ENCODE measurements at places on chromosomes 3 and 15.

DNA sequence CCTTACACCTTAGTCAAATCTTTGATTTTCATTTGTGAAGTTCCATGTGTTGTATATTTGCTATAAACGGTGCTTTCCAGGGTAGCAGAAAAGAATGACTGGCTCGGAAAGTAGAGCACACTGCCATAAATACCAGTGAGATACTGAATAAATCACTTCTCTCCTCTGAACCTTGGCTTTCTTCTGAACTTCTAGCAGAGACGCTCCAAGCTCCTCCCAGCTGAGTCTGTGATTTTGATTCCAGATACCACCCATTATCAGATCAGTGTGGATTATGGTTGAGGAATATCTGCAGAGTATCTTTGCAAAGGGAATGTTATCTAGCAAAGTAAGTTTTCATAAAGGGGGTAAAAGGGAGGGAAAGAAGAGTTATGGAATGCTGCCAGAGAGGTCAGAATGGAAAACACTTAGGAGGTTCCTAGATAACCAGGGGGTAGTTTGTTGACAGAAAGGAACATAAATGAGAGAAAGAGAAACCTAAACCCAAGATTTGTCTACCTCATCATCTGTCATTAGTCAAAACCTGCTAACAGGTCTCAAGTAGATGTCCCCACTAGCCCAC, 98.5 kb upstream of the PSMD6 start:
- DNase-seq: no peak

DNA sequence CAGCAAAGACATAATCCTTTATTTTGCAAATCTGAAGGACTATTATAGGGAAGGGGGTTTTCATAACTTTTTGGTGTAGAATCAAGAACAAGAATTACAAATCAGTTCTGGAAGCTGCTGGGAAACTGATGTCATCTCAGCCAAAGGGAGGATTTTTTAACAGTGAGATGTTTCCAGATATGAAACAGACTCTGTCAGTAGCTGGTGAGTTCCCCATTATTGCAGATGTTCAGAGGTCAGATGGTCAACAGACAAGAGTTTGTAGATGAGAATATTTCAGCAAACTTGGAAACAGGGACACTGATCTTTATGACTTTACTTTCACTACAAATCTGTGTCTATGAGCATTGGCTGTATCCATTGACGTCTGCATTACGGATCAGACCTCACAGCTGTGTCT, 71.9 kb upstream of the LPP start:
- DNase-seq: no peak

GRCh38 chr3:122088531-122088930, 33.4 kb downstream of the CD86 start:
- no peak for DNase-seq

DNA sequence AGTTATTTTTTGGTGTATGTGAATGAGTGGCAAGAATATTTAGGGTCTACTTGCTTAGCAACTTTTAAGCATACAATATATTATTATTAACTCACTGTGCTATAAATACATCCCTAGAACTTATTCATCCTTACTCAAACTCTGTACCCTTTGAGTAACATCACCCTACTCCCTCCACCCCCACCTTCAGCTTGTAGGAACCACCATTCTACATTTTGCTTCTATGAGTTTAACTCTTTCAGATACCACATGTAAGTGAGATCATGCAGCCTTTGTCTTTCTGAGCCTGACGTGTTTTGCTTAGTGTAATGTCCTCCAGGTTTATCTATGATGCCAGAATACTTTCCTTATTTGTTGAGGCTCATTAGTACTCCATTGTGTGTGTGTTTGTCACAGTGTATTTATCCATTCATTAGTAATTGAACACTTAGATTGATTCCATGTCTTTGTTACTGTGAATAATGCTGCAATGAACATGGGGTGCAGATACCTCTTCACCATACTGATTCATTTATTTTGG, 526.9 kb downstream of the PYDC2 start:
- DNase-seq: no peak

DNA sequence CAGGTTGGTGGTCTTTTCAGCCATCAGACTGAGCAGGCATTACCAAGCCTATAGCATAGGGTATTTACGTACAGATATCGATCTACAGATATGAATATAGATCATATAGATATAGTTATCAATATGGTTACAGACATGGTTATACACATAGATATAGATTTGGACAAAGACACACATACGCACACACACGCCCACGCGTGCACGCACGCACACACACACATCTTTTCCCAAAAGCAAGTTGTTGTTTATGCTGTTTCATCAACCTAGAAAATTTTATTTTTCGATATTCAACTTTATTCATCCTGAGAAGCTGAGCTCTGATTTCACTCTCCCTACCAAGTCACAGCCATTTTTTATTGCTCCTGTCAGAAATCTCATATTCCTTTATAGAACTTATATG, 309.1 kb downstream of the NLGN1 start:
- DNase-seq: no peak

- DNase-seq: no peak
These were observed at the start of gene ZNF385D for GRCh38 chr3:21750831-21751391. Gene ZNF385D, minus strand, starts transcription at chr3:21751210. Its CDS starts 294 bp downstream, at chr3:21750916.

DNA sequence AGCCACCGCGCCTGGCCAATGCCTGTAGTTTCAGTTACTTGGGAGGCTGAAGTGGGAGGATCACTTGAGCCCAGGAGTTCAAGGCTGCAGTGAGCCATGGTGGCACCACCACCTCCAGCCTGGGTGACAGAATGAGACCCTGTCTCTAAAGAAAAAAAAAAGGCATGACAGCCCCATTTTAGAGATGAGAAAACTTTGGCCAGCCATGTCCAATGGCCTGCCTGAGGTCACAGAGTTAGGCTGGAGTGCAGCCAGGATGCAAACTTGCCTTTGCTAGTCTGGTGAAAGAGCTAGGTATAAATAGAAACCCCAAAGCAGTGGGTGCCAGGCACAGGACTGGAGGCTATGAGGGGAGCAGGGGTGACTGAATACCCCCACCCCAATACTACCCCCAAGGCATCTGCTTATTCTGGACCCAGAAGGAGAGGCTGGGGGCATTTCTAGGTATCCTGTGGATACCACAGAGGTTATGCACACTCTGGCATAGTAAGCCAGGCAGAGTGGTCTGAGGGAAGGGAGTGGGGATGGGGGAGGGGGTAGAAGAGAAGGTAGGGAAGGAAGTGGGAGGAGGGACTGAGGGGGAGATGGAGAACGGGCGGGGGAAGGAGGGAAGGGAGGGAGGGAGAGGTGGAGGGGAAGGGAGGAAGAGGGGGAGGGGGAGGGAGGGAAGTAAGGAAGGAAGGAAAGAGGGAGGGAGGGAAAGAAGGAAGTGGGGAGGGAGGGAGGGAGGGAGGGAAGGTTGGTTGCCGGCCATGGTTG, 16.2 kb upstream of the C15orf39 start:
- DNase-seq: no peak

GRCh38 chr15:50390554-50391264, 33.5 kb upstream of the USP8 start:
- DNase-seq: no peak

DNA sequence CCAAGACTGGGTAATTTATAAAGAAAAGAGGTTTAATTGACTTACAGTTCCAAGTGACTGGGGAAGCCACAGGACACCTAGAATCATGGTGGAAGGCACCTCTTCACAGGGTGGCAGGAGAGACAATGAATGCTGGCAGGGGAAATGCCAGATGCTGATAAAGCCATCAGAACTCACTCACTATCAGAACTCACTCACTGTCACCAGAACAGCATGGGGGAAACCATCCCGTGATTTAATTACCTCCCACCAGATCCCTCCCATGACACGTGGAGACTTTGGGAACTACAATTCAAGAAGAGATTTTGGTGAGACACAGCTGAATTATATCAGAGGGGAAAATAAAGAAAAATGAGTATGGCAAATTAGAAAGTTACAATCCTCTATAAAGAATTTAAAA, 310.9 kb downstream of the BCHE start:
- DNase-seq: no peak

DNA sequence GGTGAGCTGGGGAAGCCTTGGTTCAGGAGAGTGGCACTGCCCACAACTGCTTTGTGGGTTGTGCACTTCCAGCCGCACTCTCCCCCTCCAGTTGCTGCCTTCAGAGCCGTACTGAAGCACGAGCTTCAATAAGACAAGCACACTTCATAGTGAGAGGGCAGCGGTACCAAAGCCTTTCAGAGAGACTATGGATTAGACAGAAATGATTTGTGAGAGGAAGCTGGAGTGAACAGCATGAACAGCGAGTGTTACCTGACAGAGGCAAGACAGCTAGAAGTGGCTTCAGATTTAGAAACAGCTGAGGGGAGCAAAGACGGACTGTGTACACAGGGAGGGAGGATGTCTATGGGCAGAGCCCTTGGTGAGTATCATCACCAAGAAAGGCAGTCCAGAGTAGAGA, 31.1 kb downstream of the HCLS1 start:
- DNase-seq: no peak

DNA sequence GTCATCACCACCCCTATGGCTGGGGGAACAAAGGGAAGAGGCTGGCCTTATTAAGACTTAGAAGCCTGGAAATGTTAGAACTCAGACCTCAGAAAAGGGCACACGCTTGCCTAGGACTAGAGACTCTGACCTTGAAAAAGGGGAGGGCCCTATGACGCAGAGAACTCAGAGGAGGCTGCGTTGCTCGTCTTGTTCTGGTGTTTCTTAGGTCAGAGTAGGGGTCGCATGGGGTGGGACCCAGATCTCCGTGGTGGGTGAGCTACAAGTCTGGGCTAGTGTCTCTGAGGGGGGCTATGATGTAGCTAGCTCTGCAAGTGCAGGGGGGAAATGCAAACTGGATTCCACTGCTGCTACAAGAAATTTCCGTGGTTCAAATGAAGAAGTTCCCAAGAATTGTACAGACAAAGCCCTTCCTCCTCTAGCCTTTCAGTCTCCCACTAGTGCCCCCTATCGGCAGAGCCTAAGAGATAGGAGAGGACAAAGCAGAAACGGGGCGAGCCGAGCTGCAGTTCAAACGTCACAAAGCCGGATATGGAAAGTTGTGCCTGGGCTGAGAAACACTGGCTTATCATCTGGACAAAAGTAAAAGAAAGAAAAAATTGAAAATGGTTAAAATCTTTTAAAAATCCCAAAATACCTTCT, 392.9 kb upstream of the ROBO2 start:
- DNase-seq: no peak

GRCh38 chr3:127172781-127173515, 20.0 kb upstream of the PRR23E start:
- DNase-seq: no peak

- no peak for DNase-seq
These were observed 60.5 kb upstream of the CTDSPL2 start for GRCh38 chr15:44366971-44367370.

- no peak for DNase-seq
These were observed 756 bp upstream of the RMDN3 start for GRCh38 chr15:40755812-40756208.

- DNase-seq: no peak
These were observed 48.4 kb upstream of the SEC22A start for GRCh38 chr3:123153125-123154019.

DNA sequence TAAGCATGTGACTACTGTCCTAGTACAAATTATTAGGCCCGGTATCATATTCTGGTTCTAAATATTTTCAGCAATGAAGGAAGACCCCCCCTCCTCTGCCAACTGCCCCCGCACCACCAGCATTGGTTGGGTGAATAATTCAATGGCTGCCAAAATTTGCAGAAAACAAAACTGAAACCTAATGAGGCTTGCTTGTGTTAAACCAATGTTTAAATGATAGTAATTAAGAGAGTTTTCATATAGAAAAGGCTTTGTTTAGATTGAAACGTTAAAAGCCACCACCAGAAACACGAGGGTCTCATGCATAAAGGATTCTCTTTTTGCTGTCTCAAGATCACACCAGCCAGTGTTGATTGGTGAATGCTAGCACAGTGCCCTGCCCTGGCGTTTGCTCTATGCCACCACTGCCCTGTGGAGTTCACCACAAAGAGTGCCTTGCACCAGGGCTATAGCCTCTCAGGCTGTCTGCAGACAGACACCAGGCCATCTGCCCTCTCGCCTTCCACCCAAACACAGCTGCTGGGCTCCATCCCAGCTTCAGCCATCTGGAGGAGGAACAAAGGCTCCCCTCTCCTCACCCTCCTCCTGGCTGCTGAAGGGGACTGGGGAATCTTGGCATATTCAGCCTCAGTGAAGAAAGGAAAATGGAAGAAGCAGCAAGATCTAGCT, 200.3 kb upstream of the PFN2 start:
- DNase-seq: no peak

- no peak for DNase-seq
These were observed 77.3 kb upstream of the MAGI1 start for GRCh38 chr3:66115858-66116654.

DNA sequence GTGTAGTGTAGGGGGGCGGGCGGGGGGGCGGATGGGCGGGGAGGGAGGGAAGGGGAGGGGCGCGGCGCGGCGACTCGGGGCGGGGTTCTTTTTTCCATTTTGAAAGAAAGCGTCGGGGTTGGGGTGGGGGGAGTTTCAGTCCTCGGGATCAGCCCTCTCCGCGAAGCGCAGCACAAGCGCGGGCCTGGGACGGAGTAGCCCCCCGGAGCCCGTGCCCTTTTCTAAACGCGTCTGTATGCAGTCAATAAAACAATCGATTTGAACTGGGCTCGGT, 6.1 kb downstream of the ISLR2 start:
- no peak for DNase-seq

DNA sequence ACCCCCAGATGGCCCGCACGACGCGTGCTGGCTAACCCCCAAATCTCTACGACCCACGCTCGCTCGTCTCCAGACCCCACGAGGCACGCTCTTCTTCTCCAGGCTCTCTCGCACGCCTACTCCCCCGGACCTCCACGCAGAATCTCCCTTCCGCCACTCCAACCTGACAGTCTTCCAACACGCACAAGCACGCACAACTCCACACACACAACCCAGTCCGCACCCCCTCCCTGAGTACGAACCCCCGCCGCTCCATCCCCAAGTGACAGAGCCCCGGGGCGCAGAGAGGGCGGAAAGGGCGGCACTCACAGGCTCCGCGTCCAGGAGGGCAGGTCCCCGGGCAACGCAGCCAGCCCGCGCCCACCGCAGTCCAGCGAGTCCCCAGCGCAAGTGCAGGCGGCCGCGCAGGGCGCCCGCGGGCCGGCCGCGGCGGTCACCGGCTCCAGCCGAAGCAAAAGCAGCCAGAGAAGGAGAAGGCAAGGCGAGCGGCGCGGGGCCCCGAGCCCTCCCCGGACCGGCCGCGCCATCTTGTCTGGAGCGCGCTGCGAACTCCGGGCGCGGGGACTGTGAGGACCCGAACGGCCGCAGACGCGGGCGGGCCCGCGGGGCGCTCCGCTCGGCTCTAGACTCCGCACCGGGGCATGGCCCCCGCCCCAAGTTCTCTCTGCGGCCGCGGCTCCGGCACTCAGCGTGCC, 794 bp downstream of the LRIG1 start:
- DNase-seq: peak; percentile 17

DNA sequence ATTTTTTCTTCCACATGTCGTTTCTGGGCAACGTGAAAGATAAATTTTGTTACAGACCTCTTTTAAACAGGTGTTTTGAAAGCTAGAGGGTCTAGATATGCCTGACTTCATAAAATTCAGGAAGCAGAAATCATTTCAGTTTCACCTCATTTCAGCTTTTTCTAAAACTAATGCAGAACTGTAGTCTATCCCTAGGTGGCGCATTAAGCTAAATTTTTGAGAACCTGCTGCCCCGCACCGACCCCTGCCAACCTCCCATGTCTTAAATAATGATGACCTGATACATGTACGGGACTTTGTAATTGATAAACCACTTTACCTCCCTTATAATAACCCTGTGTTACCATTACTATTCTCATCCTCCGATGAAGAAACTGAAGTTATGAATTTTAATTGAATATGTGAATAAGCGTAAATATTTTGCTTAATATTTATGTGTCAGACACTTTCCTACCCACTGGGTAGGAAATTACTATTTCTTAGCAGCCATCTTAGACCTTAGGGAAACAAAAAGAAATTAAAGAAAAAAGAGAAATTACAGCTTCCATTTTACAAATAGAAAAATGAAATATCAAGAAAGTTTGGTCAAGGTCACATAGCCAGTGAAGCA, 78.7 kb upstream of the GCNT3 start:
- no peak for DNase-seq
